T-helper 17 cell (primary cell): ENCODE measurements at places on chromosomes 16 and 17. TPM values are rescaled to one million over a fixed set of nuclear protein-coding genes. Genes with fewer than 3 reads are reported as not detected.

- H3K4me3 ChIP-seq = peak within 1 kb of the TSS; percentile 91
- peak within 1 kb of the TSS; percentile 29 for H3K27ac ChIP-seq
- peaks cover 14% of the 10 kb centered on the region for H3K4me1 ChIP-seq
Measured at GRCh38 chr17:34579017-34579946, at the start of gene TMEM132E. Gene TMEM132E, plus strand, starts transcription at chr17:34579582. Its CDS starts 1,495 bp downstream, at chr17:34581077.

Gene CMTM2
- not detected for total RNA-seq

GRCh38 chr17:30323262-30323894 lies 10.5 kb downstream of the TMIGD1 start:
- H3K27ac ChIP-seq = peak overlapping the region; percentile 90
- H3K36me3 ChIP-seq = peaks cover 3% of the 10 kb centered on the region

GRCh38 chr16:3908951-3909437 lies 28.5 kb upstream of the CREBBP start:
- no peaks in the 10 kb centered on the region for H3K4me1 ChIP-seq
- H3K27me3 ChIP-seq = peaks cover 6% of the 10 kb centered on the region
- H3K27ac ChIP-seq = no peak overlapping the region
- DNase-seq = no peak
- H3K36me3 ChIP-seq = no peaks in the 10 kb centered on the region

Gene ASGR1
- total RNA-seq = 0.42 TPM
